ENCODE measurements at places on chromosomes 13 and 19.

DNA sequence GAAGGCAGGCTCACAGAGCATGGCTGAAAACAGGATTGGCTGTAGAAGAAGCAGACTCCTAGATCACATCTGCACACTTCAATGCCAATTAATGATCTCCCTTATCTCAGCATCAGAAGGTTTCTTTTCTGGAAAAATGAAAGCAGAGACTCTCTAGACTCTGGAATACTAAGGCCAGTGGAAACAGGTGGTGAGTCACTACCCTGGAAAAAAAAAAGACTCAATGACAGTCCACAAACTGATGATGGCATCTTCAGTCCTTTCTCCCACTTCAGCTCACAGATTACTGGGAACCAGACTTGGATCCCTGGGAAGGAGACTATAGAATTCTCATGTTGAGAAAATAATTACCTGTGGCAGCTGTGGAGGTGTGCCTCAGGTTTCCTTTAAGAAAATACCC, 47.5 kb upstream of the MBNL2 start:
- no peak for DNase-seq

DNA sequence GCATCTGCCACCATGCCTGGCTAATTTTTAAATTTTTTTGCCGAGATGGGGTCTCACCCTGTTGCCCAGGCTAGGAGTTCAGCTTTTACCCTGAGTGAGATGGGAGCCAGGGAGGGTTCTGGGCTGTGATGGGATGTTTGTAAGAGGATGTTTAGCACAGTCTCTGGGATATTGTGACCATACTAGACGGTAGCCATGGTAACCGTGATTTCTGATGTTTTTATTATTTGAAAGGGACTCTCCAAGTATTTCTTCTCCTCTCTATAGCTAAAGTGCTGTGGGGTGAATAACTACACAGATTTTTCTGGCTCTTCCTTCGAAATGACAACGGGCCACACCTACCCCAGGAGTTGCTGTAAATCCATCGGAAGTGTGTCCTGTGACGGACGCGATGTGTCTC, 10.4 kb downstream of the TSPAN16 start:
- no peak for DNase-seq

DNA sequence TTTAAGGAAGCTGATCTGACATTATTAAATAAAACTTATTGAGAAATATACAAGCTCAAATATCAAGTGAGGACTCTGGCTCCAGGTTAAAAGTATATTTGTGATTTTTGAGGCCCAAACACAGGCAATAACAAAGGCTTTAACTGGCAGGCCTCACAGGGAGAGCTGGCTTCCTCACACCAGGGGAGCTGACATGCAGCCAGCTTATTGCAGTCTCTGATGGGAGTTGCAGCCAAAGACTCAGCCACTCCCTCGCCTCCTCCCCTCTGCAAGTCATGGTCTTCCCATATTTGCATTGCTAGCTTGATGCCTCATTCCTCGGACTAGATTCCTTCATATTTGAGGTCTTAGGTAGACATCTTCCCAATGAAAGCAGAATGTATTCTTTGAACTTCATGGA, 647.1 kb upstream of the SLITRK6 start:
- no peak for DNase-seq

DNA sequence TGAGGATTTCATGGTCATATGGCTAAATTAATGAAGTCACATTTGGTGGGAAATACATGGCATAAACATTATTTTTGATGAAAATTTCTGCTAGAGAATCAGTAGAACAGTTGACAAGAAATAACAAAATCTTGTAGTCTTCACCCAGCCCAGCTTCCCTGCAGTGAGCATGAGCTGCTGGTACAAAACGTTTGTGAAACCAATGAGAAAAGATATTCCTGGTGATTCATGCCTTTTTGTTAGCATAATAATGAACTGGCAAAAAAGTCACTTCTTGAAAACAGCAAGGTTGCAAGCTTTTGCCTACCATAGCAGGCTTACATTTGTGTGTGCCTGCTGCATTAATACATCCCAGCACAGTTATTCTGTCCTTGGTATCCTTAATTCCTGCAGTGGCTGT, 475.9 kb upstream of the HTR2A start:
- DNase-seq: no peak

- peak; percentile 43 for DNase-seq
Observed at GRCh38 chr13:40666933-40667621, 636 bp upstream of the FOXO1 start.

DNA sequence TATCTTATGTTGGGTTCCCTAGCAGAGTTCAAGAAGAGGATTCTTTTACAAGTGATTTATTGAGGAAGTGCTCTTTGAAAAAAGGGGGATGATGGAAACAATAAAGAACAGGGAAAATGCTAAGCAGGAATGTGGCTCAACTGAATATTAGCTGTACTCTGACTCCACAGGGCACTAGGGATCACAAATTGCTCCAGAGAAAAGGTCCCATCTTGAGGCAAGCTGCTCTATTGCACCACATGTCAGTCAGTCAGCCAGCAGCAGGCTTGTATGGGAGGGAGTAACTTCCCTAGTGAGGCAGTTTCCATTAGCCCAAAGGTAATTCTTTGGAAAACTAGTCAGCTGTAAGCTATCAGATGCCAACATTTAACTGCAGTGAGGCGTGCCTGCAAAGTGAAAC, 73.3 kb upstream of the FNDC3A start:
- DNase-seq: no peak

DNA sequence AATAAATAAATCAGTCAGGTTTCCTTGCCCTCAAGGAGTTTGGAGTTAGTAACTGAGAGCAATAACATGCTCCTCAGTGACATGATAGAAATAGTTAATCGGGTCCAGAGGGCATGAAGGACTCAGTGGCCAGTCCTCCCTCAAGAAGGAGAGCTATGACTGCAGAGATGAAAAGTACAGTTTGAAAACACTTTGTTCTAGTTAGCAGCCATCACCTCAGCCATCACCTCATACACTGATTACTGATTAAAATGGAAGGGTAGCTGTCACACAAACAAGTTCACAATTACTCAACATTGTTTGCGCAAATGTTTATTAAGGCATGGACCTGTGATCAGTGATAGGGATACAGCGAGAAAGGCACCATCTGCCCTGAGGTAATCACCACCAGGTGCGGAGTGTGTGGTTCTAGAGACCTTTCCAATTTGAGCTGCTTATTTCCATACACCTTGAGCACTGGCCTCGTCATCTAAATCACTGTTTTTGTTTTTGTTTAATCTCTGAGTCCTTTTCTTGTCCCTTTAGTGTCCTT, 85.3 kb upstream of the RAP2A start:
- no peak for DNase-seq

DNA sequence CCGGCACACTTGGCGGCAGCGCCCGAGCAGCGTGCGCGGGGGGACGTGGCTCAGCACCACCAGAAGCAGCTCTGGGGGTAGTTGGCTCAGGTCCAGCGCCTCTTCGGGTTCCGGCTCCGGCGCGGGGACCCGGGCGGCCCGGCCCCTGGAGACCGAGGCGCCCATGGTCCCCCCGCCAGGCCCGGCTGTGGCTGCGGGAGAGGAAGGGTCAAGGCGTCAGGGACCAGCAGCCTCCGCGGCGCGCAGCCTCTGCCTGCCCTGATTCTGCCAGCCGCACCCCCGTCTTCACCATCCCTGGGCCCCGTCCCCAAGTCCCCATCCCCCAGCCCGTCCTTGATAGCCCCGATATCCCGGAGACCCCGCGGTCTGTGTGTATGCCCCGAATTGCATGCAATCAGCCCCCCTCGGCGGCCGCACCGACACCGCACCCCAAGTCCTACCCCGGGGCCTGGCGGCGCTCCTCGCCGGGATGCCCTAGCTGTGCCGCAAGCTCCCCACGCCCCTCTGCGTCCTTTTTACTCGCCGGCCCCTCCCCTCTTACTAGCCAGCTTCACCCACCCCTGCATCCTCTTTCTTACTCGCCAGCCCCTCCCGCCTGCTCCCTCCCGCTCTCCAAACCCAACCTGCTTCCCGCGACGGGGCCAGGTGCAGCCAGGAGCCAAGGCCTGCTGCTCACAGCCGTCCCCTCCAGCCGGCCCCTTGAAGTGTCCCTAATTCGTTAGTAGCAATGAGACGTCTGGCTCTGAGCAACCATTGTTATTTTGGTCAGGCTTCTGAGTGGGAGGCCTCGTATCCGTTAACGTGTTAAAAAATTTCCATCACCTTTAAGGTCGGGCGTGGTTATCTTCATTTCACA, at the start of gene FBXO27:
Gene FBXO27 (minus strand): TSS at position 487 of the 856 bp plus-strand sequence. CDS start 322 bp downstream, at position 165.
- DNase-seq: no peak

DNA sequence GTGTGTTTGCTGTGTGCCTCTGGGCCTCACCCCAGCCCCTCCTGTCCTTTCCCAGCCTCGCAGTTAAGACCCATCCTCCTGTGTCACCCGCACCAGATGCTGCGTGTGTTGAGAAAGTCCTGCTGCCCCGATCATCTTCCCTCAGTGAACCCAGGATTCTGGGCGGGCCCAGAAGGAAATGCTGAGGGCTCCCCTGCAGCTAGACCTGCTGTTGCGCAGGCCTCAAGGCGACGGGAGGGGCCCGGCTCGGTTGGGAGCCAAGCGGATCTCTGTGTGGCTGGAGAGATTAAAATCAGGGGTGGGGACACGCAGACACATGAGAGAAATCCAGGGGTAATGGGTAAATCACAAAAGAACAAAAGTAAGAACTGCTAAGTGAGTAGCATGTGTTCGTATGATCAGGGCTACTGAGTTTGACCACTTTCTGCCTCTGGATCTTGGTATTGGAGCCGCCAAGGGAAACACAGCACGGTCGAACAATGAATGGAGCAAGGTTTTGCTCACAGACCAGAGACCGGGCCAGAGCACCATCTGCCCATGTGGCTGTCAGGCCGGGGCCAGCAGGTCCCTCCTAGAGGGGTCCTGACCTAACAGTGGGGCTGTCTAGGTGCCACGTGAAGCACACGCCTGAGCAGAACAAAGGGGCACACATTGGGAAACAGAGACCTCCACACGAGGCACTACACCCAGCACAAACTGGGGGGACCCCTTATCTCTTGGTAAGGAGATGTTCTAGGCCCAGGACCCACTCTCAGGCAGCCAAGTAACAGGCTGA, 7.1 kb downstream of the ZSCAN1 start:
- no peak for DNase-seq

DNA sequence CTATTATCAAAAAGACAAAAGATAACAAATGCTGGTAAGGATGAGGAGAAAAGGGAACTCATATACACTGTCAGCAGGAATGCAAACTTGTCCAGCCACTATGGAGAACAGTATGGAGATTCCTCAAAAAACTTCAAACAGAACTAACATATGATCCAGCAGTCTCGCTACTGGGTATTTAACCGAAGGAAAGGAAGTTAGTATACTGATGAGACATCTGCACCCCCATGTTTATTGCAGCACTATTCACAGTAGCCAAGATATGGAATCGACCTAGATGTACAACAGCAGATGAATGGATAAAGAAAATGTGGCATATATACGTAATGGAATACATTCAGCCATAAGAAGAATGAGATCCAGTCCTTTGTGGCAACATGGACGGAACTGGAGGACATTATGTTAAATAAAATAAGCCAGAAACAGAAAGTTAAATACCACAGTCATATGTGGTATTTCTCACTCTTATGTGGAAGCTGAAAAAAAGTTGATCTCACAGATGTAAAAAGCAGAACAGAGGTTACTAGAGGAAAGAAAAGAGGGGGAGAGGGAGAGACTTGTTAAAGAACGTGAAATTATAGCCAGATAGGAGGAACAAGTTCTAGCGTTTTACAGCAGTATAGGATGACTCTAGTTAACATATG, 83.2 kb downstream of the RUBCNL start:
- no peak for DNase-seq

- DNase-seq: no peak
Observed at GRCh38 chr13:23833733-23834611, 55.2 kb downstream of the MIPEP start.

DNA sequence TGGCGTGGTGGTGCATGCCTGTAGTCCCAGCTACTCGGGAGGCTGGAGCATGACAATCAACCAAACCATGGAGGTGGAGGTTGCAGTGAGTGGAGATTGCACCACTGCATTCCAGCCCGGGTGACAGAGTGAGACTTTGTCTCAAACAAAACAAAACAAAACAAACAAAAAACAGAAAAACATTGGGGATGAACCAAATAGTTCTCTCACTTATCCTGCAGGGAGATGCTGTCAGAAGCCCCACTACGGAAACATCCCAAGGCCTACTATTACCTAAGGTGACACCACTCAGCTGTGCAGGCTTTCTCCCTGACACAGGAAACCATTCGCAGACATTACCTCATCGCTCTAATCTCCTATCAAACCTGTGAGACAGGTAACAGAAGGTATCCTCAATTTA, 113.5 kb downstream of the FOXO1 start:
- DNase-seq: no peak

DNA sequence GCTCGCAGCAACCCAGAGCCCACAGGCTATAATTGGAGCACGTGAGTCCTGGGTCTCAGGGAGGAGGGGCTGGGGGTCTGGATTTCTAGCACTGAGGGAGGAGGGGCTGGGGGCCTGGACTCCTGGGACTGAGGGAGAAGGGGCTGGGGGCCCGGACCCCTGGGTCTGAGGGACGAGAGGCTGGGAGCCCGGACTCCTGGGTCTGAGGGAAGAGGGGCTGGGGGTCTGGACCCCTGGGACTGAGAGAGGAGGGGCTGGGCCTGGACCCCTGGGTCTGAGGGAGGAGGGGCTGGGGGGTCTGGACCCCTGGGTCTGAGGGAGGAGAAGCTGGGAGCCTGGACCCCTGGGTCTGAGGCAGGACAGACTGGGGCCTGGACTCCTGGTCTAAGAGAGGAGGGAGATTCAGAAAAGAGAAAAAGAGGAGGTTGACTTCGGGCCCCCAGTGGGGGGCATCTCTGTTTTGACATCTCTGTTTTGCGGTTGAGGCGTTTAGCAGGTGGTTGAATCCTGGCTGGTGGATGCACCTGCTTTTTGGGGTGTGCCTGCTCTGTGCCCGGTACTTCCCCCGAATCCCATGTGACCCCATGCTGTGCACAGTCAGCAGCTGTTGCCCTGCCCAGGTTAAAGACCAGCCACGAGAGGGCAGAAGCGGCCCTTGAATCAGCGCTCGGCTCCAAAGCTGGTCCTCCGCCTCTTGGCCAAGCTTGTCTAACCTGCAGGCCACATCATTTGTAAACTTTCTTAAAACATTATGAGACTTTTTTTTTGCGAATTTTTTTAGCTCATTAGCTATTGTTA, 10.5 kb downstream of the PVR start:
- DNase-seq: peak; percentile 77

- no peak for DNase-seq
Observed at GRCh38 chr19:46159418-46160232, 11.6 kb downstream of the IGFL2 start.

- DNase-seq: no peak
Observed at GRCh38 chr19:8421484-8422461, 8.7 kb downstream of the MARCHF2 start.

- no peak for DNase-seq
Observed at GRCh38 chr13:33257841-33258807, 27.4 kb downstream of the STARD13 start.

- DNase-seq: peak; percentile 8
Observed at GRCh38 chr13:32164622-32165268, 133.2 kb downstream of the FRY start.

DNA sequence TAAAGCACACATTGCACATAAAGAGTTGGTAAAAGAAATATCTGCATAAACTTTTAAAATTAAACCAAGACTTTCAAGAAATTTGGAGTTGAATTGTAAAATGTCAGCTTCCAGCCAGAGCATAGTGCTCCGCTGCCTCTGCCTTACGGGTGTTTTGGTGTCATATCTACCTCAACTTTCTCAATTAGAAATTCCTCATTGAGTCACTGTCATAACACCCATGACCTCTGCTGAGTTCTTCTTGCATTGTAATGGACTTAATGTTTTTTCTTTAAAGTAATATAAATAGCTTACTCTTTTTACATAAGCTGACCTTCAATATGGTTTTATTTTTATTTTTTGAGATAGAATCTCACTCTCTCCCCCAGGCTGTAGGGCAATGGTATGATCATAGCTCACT, 551.0 kb upstream of the NBEA start:
- no peak for DNase-seq

Data from CD4-positive, alpha-beta T cell treated with Interleukin-1 beta for 1 hour (primary cell).